T-helper 17 cell (primary cell): ENCODE measurements at places on chromosomes 7 and 10.

GRCh38 chr7:41130561-41131236, 572.2 kb downstream of the INHBA start:
- no peaks in the 10 kb centered on the region for H3K36me3 ChIP-seq
- no peak overlapping the region for H3K27ac ChIP-seq
- H3K27me3 ChIP-seq: no peaks in the 10 kb centered on the region
- H3K4me1 ChIP-seq: no peaks in the 10 kb centered on the region
- no peak overlapping the region for H3K4me3 ChIP-seq

- peaks cover 2% of the 10 kb centered on the region for H3K36me3 ChIP-seq
- no peak overlapping the region for H3K27ac ChIP-seq
- no peak for DNase-seq
- H3K4me3 ChIP-seq: no peak overlapping the region
Measured at GRCh38 chr10:78476844-78477243, 443.2 kb downstream of the RPS24 start.

GRCh38 chr7:112161253-112162141, 44.7 kb downstream of the DOCK4 start:
- H3K36me3 ChIP-seq: no peaks in the 10 kb centered on the region
- no peak for DNase-seq
- no peak overlapping the region for H3K4me3 ChIP-seq
- no peaks in the 10 kb centered on the region for H3K4me1 ChIP-seq
- H3K27me3 ChIP-seq: peaks cover 23% of the 10 kb centered on the region

DNA sequence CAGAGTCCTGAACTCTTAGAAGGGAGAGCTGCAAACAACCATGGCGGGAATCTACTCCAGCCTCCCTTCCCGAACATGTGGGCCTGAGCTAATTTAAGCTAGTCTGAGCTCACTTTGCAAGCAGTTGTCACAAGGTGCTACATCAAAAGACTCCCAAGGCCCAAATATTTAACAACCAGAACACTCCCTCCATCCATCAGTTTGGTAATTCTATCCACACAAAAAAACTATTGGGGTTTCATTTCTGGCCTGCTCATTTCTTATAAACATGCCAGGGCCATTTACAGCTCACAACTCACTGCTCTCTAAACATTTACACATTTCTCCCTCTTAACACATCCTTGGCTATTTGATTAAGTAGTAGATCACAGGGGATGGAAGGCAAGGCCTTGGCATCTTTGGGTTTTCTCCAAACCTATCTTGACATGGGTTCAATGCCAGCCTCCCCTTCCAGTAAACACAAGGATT, 263.4 kb downstream of the KCNMA1 start:
- H3K36me3 ChIP-seq: peaks cover under 1% of the 10 kb centered on the region
- H3K27ac ChIP-seq: no peak overlapping the region
- H3K4me1 ChIP-seq: no peaks in the 10 kb centered on the region
- DNase-seq: no peak
- H3K4me3 ChIP-seq: no peak overlapping the region
- H3K27me3 ChIP-seq: peaks cover 8% of the 10 kb centered on the region

GRCh38 chr10:96902117-96902516, 70.0 kb downstream of the LCOR start:
- peak overlapping the region; percentile 55 for H3K4me3 ChIP-seq
- peak overlapping the region; percentile 88 for H3K27ac ChIP-seq
- no peak for DNase-seq
- peaks cover 5% of the 10 kb centered on the region for H3K36me3 ChIP-seq
- H3K4me1 ChIP-seq: peaks cover 40% of the 10 kb centered on the region

- H3K27ac ChIP-seq: no peak overlapping the region
- peaks cover 16% of the 10 kb centered on the region for H3K4me1 ChIP-seq
- peaks cover 3% of the 10 kb centered on the region for H3K36me3 ChIP-seq
- H3K4me3 ChIP-seq: no peak overlapping the region
- no peaks in the 10 kb centered on the region for H3K27me3 ChIP-seq
- DNase-seq: no peak
Measured at GRCh38 chr7:152050547-152050971, 25.1 kb downstream of the GALNT11 start.

GRCh38 chr10:48478980-48479811, 125.7 kb downstream of the ARHGAP22 start:
- no peak overlapping the region for H3K4me3 ChIP-seq
- no peaks in the 10 kb centered on the region for H3K36me3 ChIP-seq
- peaks cover 60% of the 10 kb centered on the region for H3K27me3 ChIP-seq
- H3K27ac ChIP-seq: no peak overlapping the region
- H3K4me1 ChIP-seq: peaks cover 8% of the 10 kb centered on the region

DNA sequence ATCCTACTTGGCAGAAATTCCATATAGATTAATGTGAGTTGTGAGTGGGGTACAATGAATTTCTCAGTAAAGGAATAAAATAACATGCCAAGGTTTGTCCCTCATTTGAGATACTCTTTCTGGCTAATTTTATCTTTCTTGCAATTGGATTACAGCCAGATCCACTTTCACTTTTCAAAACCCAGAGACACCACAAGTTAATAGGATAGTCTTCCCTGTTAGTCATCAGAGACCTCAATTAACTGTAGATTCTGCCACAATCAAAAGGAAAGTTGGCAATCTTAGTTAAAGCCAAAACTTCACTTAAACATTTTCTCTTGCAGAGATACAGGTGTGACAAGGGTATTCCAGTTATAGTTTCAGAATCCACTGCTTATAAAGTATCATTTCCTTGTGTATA, 91.4 kb upstream of the PHYHIPL start:
- no peaks in the 10 kb centered on the region for H3K27me3 ChIP-seq
- no peaks in the 10 kb centered on the region for H3K36me3 ChIP-seq
- no peak for DNase-seq
- no peak overlapping the region for H3K27ac ChIP-seq
- H3K4me1 ChIP-seq: no peaks in the 10 kb centered on the region

DNA sequence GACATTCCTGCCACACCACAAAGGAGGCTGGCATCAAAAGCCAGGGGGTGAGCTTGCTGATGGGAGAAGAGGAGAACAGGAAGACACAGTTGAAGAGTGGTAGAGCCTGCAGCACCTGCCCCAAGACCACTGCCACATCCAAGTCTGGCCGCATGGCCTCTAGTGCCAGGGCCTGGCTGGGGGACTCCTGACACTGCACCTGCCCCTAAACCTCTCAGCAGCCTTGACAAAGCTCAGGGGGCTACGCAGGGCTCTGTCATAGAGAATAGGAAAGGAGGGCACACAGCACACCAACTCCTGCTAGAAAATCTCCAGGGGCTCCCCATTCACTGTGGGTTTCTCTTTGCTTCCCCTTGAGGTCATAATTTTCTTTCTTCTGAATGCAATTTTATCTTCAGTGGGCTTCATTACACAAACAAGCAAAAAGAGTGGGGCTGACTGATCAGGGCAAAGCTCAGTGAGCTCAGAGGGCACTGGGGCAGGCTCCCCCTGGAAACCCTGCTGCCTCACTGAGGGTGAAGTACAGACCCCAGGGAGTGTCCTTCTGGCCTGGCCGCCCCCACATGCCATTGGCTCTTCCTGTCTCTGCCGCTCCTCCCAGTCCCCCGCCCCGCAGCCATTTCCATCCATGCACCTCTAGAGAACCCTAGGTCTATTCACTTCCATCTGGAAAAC, 37.2 kb downstream of the VOPP1 start:
- H3K27ac ChIP-seq: peak overlapping the region; percentile 98
- peaks cover 80% of the 10 kb centered on the region for H3K4me1 ChIP-seq
- H3K27me3 ChIP-seq: no peaks in the 10 kb centered on the region
- no peak for DNase-seq
- H3K4me3 ChIP-seq: peak overlapping the region; percentile 87
- no peaks in the 10 kb centered on the region for H3K36me3 ChIP-seq
